ENCODE measurements at places on chromosomes 6 and 20.
A peak's percentile ranks its signal among the peaks of the same experiment; 100 is the strongest.

GRCh38 chr6:27383011-27383410 is 5.5 kb upstream of the ZNF391 start:
- no peak for DNase-seq

DNA sequence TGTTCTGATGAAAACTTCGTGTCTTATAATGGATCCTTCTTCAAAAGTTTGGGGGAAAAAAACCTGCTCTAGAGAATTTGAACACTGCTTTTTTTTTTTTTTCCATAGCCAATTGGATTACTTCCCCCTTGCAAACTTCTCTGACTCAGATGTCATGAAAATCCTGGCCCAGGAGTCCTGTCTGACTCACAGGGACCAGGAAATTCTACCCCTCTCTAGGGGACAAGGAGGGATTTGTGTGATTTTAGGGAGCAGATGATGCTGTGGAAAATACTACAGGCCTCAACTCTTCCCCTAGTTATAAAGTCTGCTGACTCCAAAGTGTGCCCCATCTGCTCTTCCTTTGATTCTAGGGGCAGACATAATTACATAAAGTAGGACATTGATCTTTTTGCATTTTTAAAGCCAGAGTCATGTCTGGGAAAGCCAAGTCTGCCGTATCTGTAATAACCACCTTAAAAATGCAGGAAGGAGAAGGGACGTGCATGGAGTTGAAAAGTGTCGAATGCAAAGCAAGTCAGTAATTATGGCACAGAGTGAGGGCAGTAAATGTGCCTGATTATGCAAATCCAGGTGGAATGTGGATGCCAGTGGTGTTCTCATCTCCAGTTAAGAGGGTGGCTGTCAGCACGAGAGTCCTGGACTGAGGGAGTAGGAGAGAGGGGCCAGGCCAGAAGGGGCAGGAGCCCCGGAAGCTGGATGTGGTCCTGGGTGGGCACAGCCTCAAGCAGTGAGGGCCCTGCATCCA is 144.3 kb upstream of the SULF2 start:
- peak; percentile 75 for DNase-seq

DNA sequence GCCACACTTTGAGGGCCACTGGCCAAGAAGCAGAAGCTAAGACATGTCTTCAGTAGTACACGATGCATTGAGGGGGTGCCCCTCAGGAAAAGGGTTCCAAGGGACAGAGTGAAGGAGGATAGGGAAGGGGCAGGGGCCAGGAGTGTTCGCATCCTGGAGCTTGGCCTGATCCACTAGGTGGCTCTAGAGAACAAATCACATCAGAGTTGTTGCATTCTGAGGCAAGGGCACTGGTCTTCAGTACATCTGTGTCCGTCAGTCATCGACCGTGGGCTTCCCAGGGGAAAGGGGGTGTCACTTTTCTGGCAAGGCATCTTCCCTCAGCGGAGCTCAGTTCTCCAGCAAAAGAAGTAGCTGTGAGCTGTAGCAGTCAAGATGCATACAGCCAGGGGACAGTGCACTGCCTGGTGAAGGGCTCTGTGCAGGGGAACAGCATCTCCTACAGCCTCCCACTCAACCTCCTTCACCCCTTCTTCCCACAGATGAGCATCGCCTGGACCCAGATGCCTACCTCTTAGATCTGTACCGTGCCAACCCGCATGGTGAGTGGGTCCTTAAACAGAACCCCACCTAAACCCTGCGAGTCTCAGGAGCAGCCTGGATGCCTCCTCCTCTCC is 47.8 kb downstream of the ARHGAP40 start:
- peak; percentile 27 for DNase-seq

DNA sequence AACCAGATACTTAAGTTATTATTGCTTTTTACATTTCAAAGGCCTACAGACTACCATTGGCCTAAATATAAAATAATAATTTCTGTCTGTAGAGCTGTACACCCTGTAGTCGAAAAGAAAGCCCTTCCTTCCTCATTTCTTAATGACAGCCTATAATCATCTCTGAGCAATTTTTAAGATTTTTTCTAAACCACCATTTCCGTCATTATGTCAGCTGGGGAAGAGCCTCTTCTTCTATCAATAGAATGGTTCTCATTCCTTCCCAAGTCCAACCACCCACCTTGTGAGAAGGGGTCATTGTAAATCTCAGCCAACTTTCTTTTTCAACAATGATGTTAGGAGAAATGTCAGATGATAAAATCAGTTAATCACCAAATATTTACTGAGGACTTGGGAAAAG is 91.8 kb downstream of the PLEKHG1 start:
- DNase-seq: no peak

- DNase-seq: no peak
These were observed 31.0 kb downstream of the ZC3H12D start for GRCh38 chr6:149453597-149454345.

- DNase-seq: no peak
These were observed 69.7 kb upstream of the TBC1D7 start for GRCh38 chr6:13398069-13398381.

DNA sequence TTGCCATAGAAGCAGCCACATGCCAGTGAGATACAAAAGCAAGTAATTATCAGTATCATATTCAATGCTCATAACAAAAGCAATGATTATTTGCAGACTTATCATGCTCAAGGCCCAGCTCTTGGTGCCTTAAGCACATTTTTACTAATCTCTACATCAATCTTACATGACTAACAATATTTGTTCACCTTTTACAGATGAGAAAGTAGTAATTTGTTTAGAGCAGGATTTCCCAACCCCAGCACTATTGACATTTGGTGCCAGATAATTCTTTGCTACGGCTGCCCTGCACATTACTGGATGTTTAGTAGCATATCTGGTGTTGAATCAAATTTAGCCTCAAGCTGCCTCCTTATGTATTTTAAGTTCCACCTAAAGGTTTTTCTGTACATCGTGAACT is 19.0 kb upstream of the DOK5 start:
- no peak for DNase-seq
